Right ventricle myocardium superior (tissue), 1 donor: ENCODE measurements at places on chromosomes 13 and 19. TPM values are rescaled to one million over a fixed set of nuclear protein-coding genes. Genes with fewer than 3 reads are reported as not detected.

The GDF15 gene
- 0.54 TPM for total RNA-seq

The CAPS gene
- 3.4 TPM for total RNA-seq

The PRKCG gene
- total RNA-seq: not detected

The ANKRD24 gene
- 0.08 TPM for total RNA-seq

The KANK3 gene
- 21.8 TPM for total RNA-seq

The FZR1 gene
- total RNA-seq: 19.0 TPM

The ZNF790 gene
- total RNA-seq: 9.8 TPM

The KASH5 gene
- total RNA-seq: not detected

The TFPT gene
- total RNA-seq: 9.4 TPM

The B3GNT8 gene
- total RNA-seq: 12.5 TPM

The GJB2 gene
- 0.38 TPM for total RNA-seq

DNA sequence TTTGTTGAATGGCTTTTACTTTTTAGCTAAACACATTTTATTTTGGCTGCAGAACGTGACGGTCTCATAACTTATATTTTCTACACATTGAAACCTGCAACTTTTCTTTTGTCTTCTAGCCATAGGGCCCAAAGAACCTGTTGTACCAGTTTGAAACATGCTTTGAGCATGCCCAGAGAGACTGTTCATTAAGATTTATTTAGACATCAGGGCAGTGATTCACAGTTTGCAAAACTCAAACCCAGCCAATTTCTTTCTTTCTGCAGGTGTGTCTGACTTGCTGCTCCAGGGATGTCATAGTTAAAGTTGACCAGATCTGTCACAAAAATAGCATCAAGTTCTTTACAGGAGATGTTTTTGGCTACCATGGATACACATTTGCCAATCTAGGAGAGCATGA lies 22.0 kb downstream of the SAE1 start:
- DNase-seq: no peak

GRCh38 chr13:113437408-113438010 lies 15.8 kb downstream of the ADPRHL1 start:
- DNase-seq: peak; percentile 30

DNA sequence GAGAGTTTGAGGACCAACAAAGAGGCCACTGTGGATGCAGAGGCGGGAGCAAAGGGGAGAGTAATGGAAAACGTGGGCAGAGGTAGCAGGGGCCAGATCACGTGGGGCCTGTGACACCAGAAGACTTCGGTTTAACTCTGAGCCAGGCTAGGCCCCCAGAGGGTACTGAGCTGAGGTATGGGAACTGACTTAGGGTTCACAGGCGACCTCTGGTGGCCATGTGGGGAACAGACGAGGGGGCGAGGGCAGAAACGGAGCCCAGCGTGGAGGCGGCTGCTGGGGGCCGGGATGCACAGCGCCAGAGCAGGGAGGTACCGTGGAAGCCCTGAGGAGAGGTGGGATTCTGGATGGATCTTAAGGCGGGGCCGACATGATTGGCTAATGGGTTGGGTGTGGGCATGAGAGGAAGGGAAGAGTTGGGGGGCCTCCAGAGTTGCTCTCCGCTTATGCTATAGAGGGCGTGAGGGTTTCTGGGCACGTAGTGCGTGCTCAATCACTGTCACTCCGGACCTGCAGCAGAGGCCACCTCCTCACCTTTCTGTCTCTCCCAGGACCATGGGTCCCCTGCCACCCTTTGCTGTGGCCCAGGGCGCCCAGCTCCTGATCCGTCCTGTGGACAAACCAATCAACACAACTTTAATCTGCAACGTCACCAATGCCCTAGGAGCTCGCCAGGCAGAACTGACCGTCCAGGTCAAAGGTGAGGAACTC lies 13.7 kb downstream of the PVR start:
- peak; percentile 80 for DNase-seq

- DNase-seq: no peak
Observed at GRCh38 chr19:1161716-1162115, 12.4 kb downstream of the SBNO2 start.

DNA sequence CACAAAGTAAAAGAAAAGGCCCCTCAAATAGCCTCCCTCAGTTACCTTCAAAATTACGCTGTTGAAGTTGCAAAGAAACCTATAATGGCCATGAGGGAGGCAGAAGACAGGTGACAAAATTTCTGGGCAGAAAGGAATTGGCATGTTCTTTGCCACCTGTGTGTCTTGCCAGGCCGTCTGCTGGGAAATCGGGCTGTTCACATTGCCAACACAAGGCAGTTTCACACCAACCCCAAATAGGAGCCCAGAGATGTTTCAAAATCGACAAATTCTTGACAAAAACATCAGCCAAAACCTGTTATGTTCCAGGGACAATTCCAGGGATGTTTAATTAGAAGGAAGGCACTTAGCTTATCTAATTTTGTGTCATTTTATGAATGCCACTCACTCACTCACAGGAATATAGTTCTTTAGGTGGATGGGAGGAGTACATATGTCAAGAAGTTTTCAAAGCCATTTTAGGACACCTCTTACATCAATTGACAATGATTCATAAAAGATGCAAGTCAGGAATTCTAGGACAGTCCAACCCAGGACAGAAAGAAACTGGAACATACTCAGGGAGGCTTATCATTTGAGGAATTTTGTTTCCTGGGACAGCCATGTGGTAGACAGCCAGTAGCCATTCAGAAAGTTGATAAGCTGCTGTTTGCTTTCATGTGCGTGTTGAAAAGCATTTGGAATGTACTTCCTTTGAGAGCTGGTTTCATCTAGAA lies 164.5 kb downstream of the RGCC start:
- DNase-seq: no peak

GRCh38 chr13:29065142-29065541 lies 245.0 kb downstream of the MTUS2 start:
- no peak for DNase-seq

- DNase-seq: no peak
Observed at GRCh38 chr19:55372316-55373081, 2.2 kb upstream of the IL11 start.

DNA sequence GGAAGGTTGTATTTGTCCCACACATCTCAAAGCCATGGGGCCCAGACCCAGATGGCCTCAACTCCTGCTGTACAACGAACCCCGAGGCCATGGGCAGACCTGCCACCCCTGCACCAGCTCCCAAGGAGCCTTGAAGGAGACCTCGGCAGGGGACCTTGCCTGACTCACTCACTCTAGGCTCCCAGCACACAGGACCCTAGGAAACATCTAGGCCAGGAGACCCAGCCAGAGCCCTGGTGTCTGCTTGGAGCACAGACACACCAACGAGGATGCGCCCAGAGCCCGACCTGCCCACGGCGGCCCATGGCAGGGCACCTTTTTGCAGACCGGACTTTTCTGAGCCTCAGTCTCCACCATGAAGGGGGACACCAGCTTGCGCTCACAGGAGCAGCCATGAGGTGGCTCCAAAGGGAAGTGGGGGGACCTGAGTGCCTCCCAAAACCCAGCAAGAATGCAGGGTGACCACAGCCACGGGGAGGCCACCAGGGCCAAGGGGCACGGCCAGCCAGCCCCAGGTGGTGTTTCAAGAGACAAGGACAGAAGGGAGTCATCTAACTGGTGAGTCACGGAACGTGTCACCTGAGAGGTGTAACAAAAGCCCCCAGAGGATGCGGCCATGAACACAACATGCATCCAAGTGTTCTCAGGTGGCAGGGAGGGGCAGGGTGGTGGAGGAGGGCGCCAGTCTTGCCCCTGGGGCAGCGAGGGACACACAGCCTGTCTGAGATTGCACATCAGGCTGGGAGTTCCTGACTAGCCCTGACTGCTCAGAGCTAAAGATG lies 4.9 kb upstream of the CERS1 start:
- DNase-seq: no peak

GRCh38 chr19:42683917-42684513 lies 56.3 kb downstream of the PSG3 start:
- no peak for DNase-seq

- no peak for DNase-seq
Observed at GRCh38 chr13:108915095-108915633, 285.8 kb downstream of the MYO16 start.

- no peak for DNase-seq
Observed at GRCh38 chr13:94123557-94123956, 355.9 kb downstream of the DCT start.

- DNase-seq: peak; percentile 52
Observed at GRCh38 chr19:57934820-57935665, at the start of gene ZNF418. TSS of gene ZNF418 (minus strand) at chr19:57935402. CDS start at chr19:57933822, 1,580 bp downstream.

DNA sequence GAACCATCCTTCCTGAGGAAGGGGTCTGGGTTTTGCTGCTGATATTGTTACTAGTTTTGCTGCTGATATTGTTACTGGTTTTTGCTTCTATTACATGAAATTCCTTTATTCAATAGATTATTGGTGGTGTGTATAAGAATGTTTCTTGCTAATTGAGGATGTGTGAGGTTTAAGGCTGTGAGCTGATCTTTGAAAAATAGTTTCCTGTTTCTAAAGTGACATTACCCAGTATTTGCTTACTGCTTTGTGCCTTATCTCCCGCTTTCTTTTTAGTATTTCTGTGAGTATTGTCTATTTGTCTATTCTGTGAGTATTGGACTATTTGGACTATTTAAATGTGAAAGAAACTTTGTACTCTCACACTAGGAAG lies 38.2 kb upstream of the C1QTNF9 start:
- DNase-seq: no peak

DNA sequence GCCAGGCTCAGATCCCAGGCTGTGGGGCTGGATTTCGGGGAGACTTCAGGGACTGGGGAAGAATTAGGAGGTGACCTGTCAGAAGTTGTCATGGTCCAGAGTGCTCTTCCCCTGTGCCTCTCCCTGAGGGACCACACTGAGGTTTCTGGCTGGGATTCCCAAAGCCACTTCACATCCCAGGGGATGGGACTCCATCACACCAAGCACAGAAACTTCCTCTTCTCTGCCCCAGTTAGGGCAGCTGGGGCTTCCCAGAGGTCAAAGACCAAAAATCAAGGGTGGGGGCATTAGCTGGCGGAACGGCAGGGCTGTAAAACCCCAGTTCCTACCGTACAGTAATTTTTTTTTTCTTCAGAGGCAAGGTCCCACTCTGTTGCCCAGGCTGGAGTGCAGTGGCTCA lies 7.4 kb downstream of the FCER2 start:
- DNase-seq: no peak

DNA sequence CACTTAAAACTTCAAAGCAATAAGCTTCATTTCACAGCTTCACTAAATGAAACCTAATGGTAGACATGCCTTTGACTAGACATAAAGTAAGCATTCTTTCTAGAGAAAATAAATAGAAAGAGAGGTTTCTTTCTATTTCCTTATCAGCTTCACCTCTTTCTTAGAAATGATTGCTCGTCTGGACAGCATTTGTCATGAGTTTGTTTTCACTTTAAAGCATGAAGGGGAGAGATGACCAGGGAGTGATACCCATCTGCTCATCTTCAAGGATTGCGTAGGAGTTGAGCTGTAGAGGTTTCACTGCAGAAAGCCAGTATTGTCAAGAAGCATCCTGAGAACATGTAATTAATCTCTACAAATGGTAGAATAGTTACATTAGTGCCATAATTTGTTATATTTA lies 61.3 kb downstream of the COL4A2 start:
- DNase-seq: no peak

DNA sequence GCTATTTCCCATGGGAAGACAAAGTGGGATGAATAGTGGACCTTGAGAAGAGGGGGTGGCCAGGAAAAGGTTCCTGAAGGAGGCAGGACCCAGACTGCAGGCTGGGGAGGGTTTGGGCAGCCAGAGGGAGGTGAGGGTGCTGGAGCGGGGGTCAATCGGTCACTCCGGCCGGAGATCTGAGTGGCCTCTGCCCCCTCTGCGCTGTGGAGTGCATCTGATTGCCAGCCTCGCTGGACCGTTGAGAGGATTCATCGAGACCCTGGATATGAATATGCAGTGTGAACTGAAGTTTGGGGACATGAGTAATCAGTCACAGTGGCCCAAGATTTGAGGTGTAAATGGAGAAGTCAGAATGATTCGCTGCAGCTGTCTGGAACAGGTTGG lies 5.5 kb upstream of the ZNF580 start:
- DNase-seq: peak; percentile 42

DNA sequence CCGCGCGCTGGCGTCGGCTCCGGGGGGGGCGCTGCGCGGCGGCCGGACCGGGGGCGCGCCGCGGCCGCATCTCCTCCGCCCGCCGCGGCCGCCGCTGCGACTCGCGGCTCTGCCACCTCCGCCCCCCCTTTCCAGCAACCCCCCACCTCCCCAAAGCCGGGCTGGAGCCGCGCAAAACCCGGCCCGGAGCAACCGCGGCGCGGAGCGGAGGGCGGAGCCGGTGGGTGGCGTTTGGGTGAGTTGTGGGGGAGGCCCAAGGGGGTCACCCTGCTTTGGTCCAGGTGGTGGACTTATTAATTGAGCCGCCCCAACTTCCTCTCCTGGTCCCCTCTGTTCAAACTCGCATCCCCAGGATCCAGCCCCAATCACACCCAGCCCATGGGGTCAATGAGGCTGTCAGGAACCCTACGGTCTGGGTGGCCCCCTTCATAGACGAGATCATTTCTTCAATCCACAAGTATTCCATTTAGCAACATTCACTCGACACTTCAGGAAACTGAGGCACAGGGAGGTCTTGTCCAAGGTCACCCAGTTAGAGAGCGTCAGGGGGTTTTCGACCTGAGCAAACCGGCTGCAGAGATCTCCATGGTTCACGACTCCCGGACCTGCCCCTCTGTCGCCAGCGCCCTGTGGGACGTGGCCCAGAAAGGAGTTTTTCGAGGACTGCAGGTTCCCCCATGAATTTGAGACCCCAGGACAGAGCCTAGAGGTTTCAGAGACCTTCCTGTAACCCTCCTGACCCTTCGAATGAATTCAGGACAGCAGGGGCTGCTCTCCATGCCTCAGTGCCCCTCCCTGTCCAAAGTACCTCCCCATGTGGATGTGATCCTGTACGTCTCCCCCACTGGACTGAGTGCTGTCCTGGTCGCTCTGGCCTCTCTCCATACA lies 22.4 kb upstream of the SEMA6B start:
- DNase-seq: no peak

- no peak for DNase-seq
Observed at GRCh38 chr13:50320271-50320862, 305.1 kb downstream of the KCNRG start.

DNA sequence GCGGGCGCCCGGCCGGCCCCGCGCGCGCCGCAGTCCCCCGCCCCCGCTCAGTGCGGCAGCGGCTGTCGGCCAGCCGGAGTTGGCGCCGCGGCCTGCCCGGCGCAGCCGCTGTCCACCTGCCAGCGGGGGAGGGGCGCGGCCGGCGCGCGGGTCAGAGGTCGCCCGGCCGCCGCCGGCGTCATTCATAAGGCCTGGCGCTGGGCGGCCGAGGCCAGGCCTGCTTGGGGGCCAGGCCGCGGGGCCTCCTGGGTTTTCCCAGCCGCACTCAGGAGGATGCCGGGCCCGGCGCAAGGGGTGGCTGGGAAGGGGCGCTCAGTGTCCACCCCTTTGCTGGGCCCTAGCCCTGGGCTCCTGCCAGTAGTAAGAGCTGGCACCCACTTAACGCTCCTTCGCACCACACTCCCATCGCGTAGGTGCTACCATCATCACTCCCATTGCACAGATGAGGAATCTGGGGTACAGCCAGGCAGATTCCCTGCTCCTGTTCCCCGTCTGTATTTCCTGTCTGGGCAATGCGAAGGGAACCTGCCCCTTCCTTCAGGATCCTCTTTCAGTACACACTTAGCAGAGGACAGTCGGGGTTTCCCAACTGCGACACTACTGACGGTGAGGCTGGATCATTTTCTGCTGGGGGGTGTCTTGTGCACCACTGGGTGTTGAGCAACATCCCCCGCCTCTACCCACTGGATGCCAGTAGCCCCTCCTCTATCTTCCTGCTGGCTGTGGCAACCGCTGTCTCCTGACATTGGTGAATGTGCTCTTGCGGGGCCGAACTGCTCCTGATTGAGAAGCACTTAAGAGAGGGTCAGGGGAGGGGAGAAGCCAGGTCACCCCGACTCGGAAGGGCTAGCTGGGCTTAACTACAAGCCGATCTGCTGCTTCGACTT lies 846 bp upstream of the PRKACA start:
- DNase-seq: peak; percentile 89

- DNase-seq: no peak
Observed at GRCh38 chr13:111007209-111007608, 92.3 kb upstream of the ANKRD10 start.
